Esophagus squamous epithelium (tissue), 5 donors: ENCODE measurements at places on chromosomes 2 and 18.

DNA sequence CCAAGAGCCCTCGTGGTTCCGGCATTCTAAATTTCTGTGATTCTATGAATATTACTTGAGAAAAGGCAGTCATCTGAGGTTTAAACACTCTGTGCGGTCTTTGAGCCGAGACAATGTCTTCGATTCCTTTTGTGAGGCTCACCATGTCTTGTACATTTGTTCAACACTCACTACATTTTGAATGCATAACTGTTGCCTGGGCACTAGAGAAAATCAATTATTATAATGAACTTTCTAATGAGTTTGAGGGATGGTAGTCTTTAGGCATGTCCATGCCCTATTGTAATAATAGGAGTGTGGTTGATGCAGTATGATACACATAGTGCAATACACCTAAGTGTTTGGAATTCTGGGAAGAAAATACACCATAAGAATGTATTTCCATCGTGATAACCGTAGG lies 703.4 kb downstream of the MBD2 start:
- H3K27ac ChIP-seq: no peak overlapping the region
- no peaks in the 10 kb centered on the region for H3K36me3 ChIP-seq
- DNase-seq: no peak
- H3K4me1 ChIP-seq: no peaks in the 10 kb centered on the region
- H3K27me3 ChIP-seq: no peaks in the 10 kb centered on the region
- no peak overlapping the region for H3K4me3 ChIP-seq

DNA sequence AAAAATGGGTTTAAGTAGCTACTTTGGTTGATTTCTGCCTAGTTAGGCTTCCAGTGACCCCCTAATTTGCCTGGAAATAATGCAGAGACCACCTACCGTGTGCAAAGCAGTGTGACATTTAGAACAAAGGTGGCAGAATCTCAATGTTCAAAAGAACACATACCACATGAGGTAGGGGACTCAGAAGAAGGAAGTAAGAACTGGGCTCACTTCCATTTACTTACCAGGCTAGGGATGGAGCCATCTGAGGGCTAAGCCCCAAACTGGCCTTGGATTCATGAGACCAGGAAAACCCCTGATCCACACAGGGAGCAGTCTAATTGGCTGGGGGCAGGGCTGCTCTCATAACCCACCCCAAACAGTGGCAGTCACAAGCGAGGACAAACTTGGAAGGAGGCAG lies 190.7 kb downstream of the NCKAP5 start:
- no peaks in the 10 kb centered on the region for H3K36me3 ChIP-seq
- H3K4me3 ChIP-seq: no peak overlapping the region
- no peaks in the 10 kb centered on the region for H3K27me3 ChIP-seq
- H3K4me1 ChIP-seq: peaks cover 4% of the 10 kb centered on the region
- DNase-seq: no peak

GRCh38 chr2:180247658-180248057 lies 240.6 kb upstream of the CWC22 start:
- H3K4me3 ChIP-seq: no peak overlapping the region
- no peaks in the 10 kb centered on the region for H3K27me3 ChIP-seq
- H3K36me3 ChIP-seq: no peaks in the 10 kb centered on the region
- H3K27ac ChIP-seq: no peak overlapping the region
- H3K4me1 ChIP-seq: no peaks in the 10 kb centered on the region
- DNase-seq: no peak

GRCh38 chr2:85924522-85924921 lies 35.7 kb upstream of the ST3GAL5 start:
- no peaks in the 10 kb centered on the region for H3K4me1 ChIP-seq
- no peak overlapping the region for H3K4me3 ChIP-seq
- no peaks in the 10 kb centered on the region for H3K36me3 ChIP-seq
- no peak for DNase-seq
- no peaks in the 10 kb centered on the region for H3K27me3 ChIP-seq

- no peaks in the 10 kb centered on the region for H3K36me3 ChIP-seq
- no peaks in the 10 kb centered on the region for H3K27me3 ChIP-seq
- no peaks in the 10 kb centered on the region for H3K4me1 ChIP-seq
- H3K27ac ChIP-seq: no peak overlapping the region
Measured at GRCh38 chr2:242022550-242023290, 153.2 kb downstream of the RTP5 start.

DNA sequence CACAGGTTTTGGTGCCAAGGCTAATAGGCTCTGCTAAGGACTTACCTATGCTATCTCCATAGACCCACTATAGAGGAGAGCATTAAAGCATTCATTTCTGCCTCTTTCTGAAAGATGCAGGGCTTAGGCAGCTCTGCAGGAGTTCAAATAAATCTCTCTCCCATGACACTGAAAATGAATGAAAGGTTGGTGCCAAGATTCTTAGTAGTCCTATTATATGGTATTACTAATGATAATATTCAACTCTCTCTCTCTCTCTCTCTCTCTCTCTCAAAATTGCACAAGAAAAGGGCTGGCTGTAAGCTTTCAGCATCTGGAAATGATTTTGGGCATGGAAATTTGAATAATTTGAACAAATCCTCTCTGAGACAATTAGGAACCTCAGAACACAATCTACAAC lies 433.7 kb downstream of the MBD2 start:
- no peaks in the 10 kb centered on the region for H3K27me3 ChIP-seq
- H3K27ac ChIP-seq: no peak overlapping the region
- H3K4me3 ChIP-seq: no peak overlapping the region
- H3K4me1 ChIP-seq: no peaks in the 10 kb centered on the region
- no peaks in the 10 kb centered on the region for H3K36me3 ChIP-seq
- DNase-seq: no peak

DNA sequence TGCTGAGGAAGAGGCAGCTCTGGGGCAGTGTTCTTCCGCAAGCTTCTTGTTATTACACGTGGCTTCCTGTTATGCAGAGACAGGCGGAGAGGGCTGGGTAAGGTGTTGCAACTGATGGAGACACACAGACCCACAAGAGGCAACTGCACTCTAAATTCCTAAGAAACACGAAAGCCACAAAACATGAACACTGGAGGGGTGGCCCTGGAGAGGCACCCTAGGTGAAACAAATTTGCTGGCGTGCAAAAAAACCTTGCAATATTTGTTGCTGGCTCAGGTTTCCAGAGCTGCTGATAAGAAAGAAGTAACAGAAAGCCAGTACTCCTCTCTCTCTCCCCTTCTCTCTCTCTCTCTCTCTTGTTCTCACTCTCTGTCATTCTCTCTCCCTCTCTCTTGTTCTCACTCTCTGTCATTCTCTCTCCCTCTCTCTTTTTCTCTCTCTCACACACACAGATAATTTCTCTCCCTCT lies 31.8 kb downstream of the ARHGAP25 start:
- no peaks in the 10 kb centered on the region for H3K27me3 ChIP-seq
- no peaks in the 10 kb centered on the region for H3K36me3 ChIP-seq
- peaks cover 76% of the 10 kb centered on the region for H3K4me1 ChIP-seq
- peak; percentile 55 for DNase-seq

GRCh38 chr2:142989273-142990204 lies 112.1 kb downstream of the KYNU start:
- no peaks in the 10 kb centered on the region for H3K36me3 ChIP-seq

DNA sequence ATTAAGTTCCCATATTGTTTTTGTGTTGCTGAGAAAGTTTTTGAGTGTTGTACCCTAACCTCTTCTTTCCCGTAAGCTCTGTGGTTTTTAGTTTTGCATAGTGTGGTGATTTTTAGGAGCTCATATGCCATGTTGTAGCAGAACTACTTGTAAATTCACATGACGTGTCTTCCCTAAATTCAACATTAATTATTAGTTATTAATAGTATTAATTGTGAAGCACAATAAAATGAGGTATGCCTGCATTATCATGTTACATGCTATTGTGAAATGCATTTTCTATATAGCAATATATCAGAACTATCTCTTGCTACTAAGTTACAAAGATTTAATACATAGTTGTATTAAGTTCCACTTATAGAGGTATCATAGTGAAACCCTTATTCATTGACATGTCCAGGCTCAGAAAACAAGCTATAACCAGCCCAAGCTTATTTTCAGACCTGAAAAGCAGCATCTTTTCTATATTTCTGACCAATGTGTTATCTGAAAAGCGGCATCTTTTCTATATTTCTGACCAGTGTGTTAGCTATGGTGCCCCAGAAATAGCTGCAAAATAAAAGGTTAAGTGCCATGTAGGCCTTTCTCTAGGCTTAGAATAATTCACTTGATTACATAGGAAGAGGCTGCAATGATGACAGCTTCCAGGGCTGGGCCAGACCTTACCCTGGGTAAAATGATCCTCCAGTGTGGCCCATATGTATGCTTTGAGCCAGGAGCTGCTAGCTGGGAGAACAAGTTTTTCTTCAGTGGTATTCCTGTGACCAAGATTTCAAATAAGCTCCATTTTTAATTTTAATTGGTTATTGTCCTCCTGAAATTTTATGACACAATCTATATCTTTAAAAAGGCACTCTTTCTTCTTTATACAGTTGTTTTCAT lies 21.6 kb downstream of the EPAS1 start:
- H3K36me3 ChIP-seq: no peaks in the 10 kb centered on the region
- peak overlapping the region; percentile 49 for H3K27ac ChIP-seq
- H3K4me1 ChIP-seq: peaks cover 50% of the 10 kb centered on the region

DNA sequence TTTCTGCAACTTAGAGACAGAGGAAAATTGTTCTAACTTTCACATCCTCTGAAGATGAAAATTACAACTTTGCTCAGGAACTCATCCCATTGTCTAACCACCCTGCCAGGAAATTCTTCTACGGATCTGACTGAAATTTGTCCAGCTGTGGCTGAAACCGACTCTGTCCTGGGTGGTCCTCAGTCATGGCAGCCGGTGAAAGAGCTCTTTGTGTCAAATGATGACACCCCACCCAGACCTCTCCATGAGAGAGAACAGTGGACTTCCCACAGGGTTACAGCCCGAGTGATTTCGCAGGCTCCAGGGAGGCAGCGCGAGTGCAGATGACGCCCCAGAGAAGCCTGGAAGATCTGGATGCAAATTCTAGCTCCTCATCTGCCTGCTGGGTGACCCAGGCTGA lies 65.1 kb upstream of the TRIB2 start:
- no peak overlapping the region for H3K27ac ChIP-seq
- no peaks in the 10 kb centered on the region for H3K27me3 ChIP-seq
- no peaks in the 10 kb centered on the region for H3K36me3 ChIP-seq
- no peak overlapping the region for H3K4me3 ChIP-seq
- no peaks in the 10 kb centered on the region for H3K4me1 ChIP-seq

- H3K36me3 ChIP-seq: no peaks in the 10 kb centered on the region
- no peak for DNase-seq
- H3K4me3 ChIP-seq: no peak overlapping the region
- H3K27me3 ChIP-seq: no peaks in the 10 kb centered on the region
- no peaks in the 10 kb centered on the region for H3K4me1 ChIP-seq
- no peak overlapping the region for H3K27ac ChIP-seq
Measured at GRCh38 chr2:78686625-78687153, 338.8 kb upstream of the REG3G start.

DNA sequence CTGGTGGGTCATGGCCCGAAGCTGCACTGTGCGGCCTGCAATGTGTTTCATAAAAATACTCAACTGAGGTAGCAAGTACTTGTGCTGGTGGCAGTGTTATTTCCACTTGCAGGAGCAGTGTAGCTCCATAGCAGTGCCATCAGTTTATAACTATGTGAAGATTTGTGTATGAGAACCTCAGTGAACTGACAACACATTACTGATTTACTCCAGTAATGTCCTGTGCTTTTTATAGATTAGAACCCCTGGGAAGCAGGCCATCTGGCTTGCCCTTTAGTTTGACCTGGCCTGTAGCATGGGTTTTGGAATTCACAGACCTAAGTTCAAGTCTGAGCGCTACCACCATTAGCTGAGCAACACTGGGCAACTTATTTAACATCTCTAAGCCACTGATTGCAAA lies 99.7 kb upstream of the AQP4 start:
- no peak overlapping the region for H3K27ac ChIP-seq
- DNase-seq: no peak
- no peaks in the 10 kb centered on the region for H3K27me3 ChIP-seq
- H3K36me3 ChIP-seq: no peaks in the 10 kb centered on the region
- no peak overlapping the region for H3K4me3 ChIP-seq
- no peaks in the 10 kb centered on the region for H3K4me1 ChIP-seq

GRCh38 chr2:130846686-130847375 lies 10.1 kb downstream of the ARHGEF4 start:
- H3K27me3 ChIP-seq: no peaks in the 10 kb centered on the region
- peaks cover 5% of the 10 kb centered on the region for H3K4me1 ChIP-seq
- H3K36me3 ChIP-seq: no peaks in the 10 kb centered on the region
- DNase-seq: no peak
- no peak overlapping the region for H3K27ac ChIP-seq

DNA sequence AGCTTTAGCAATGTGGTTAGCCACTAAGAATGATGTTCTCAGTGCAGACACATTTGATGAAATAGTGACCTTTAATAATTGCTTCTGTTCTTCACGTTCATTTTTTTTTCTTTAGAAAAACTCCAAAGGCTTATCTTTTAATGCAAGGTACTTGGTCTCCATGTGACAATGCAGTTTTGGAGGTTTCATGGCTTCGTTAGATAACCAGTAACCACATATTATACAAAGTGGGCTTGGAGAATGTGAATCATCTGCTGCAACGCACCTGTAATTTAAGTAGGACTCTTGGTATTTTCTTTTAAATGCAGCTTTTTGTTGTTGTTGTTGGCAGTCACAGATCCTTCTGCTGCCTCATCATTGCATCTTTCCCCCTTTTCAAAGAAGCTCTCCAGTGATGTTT lies 1606.3 kb downstream of the SUCLG1 start:
- no peaks in the 10 kb centered on the region for H3K27me3 ChIP-seq
- DNase-seq: no peak
- no peaks in the 10 kb centered on the region for H3K4me1 ChIP-seq
- H3K36me3 ChIP-seq: no peaks in the 10 kb centered on the region
- H3K4me3 ChIP-seq: no peak overlapping the region

DNA sequence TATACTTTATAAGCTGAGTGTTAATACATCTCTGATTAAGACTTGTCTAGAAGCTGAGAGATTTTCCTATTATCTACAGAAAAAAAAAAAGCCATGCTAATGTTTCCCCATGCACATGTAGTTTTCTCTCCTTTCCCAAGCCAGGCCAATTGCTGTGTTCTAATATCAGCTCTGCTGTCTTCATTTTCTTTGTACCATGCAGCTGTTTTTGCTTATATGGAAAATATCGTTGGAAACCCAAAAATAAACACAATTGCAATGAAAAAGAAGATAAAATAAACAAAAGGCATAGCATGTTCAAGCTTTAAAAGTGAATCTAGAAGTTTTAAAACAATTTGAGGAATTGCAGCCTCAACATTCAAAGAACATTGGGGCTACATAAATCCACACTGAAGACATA lies 817.4 kb upstream of the ACVR2A start:
- no peaks in the 10 kb centered on the region for H3K27me3 ChIP-seq
- no peak overlapping the region for H3K27ac ChIP-seq
- DNase-seq: no peak
- no peak overlapping the region for H3K4me3 ChIP-seq
- H3K4me1 ChIP-seq: peaks cover 45% of the 10 kb centered on the region

- no peak overlapping the region for H3K27ac ChIP-seq
- H3K27me3 ChIP-seq: no peaks in the 10 kb centered on the region
- H3K4me1 ChIP-seq: peaks cover 20% of the 10 kb centered on the region
- no peak overlapping the region for H3K4me3 ChIP-seq
- peaks cover 45% of the 10 kb centered on the region for H3K36me3 ChIP-seq
Measured at GRCh38 chr2:111135910-111136297, 15.2 kb downstream of the BCL2L11 start.

DNA sequence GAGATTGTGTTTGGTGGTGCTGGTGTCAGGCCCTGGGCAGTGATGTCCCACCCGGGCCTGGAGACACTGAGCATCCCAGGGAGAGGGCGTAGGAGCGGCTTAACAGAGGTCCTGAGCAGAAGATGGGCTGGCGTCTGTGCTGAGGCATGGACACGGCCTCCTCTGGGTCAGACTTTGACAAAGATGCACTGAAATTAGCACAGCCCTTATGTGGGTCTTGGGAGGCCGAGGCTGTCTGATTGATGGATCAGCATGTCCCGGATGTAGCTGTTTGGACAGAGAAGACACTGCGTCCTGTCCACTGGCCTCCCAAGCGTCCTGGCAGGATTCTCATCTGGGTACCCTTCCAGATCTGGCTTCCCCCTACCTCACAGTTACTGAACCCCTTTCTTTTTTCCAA lies 159.4 kb downstream of the ANKRD30B start:
- no peak overlapping the region for H3K27ac ChIP-seq
- DNase-seq: no peak
- no peaks in the 10 kb centered on the region for H3K27me3 ChIP-seq
- H3K4me3 ChIP-seq: no peak overlapping the region
- no peaks in the 10 kb centered on the region for H3K36me3 ChIP-seq
